ENCODE measurements at places on chromosomes 2 and 18.
A peak's percentile ranks its signal among the peaks of the same experiment; 100 is the strongest.

DNA sequence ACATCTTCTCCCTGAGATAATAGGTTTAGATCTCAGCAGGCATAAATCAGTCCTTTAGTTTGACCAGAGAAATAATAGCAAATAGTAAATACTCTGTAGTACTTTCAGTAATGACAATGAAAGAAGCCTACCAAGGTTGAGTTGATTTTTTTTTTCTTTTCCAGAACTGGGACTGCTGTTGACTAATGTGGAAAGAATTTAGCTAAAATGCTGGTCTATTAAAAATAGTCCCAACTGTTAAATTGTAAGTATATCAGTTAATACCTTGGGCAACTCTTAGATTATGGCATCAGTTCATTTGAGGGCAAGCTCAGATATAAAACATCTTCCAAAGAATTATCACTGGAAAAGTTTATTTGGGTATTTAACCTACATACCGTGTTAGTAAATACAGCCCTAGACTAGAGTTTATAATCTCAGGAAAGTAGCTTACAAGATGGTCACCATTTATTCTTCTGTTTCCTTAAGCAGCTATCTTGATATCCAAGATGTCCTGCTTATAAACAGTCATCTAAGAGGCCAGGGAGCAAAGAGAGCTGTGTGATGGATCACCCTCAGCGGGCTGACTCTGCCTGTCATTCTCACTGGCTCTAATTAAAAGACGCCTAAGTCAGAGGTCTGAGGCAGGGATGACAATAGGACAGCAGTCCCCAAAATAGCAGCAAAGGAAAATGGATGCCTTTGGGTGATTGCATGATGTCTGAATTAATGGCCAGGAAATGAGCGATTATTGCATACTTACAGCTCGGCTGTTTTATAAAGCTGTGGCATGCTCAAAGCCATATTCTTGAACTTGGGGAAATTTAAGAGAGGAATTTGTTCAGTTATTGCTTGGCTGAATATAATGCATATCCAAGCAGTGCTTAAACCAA is 121.3 kb downstream of the MTX2 start:
- DNase-seq: no peak

DNA sequence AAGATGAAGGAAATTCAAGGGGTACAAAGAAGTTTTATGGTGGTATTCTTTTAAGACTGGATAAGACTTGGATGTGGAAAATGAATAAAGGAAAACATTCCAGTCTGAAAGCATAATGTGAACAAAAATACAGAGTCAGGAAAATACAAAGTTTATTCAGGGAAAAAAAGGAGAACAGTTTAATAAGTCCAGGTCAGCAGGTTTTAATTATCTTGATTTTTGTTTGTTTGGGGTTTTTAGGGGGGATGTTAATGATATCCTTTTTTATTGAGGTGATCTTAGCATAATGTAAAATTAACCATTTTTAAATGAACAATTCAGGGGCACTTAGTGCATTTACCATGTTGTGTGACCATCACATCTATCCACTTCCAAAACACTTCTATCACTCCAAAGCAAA is 80.6 kb downstream of the NBAS start:
- no peak for DNase-seq

GRCh38 chr2:84458551-84459017 is 496 bp downstream of the SUCLG1 start:
- no peak for DNase-seq

DNA sequence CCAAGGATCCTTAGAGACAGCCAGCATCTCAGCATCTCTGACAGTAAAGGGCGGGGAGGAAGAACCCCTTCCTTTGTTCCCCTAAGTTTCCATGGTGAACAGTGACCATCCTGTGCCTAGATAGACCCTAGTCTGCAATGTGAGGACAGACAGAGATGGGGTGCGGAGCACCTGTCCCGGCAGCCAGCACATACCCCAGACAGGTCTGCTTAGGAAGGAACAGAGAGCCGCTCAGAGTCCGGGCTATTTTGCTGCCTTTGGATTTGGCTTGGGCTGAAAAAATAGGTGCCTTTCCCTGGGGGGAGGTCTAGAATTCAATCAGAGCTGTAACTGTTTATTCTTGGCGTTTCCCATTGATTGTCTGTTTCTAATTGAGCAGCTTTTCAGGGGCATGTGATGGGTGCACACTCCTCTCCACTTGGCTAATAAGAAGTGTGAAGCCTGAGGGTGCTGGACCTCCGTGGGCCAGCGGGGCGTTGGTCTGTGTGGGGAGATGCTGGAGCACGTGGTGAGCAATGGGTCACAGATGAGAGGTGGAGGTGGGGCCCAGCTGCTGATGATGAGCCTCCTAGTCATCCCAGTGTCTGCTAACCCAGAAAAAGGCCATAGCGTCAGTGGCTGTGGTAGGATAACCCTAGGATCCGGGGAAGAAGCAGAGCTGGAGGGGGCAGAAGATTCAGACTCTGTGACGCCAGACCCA is 236.8 kb downstream of the SEPTIN10 start:
- DNase-seq: no peak

DNA sequence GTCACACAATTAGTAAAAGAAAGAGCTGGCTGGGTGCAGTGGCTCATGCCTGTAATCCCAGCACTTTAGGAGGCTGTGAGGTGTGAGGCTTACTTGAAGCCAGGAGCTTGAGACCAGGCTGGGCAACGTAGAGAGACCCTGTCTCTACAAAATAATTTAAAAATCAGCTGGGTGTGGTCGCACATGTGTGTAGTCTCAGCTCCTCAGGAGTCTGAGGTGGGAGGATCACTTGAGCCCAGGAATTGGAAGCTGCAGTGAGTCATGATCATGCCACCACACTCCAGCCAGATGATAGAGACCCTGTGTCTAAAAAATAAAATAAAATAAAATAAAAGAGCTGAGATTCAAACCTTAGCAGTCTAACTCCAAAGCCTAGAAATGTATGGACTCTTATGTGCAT is 39.0 kb upstream of the NEDD4L start:
- DNase-seq: no peak

- no peak for DNase-seq
These were observed 311.2 kb downstream of the LPIN1 start for GRCh38 chr2:12057436-12058166.

- DNase-seq: no peak
These were observed 122.1 kb upstream of the HS6ST1 start for GRCh38 chr2:128440666-128441340.

- peak; percentile 0 for DNase-seq
These were observed 117.6 kb downstream of the CAMKMT start for GRCh38 chr2:44479127-44479887.

GRCh38 chr2:79585701-79586433 is 73.0 kb downstream of the CTNNA2 start:
- DNase-seq: no peak

DNA sequence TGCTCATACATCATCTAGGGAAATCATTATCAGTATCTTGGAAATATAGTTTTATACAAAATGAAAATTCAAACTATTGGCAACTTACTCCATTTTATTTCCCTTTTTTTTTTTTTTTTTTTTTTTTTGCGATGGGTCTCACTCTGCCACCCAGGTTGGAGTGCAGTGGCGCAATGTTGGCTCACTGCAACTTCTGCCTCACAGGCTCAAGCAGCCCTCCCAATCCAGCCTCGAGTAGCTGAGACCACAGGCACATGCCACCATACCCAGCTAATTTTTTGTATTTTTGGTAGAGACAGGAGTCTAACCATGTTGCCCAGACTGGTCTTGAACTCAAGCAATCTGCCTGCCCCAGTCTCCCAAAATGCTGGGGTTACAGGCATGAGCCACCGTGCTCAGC is 29.0 kb downstream of the OLA1 start:
- DNase-seq: no peak

DNA sequence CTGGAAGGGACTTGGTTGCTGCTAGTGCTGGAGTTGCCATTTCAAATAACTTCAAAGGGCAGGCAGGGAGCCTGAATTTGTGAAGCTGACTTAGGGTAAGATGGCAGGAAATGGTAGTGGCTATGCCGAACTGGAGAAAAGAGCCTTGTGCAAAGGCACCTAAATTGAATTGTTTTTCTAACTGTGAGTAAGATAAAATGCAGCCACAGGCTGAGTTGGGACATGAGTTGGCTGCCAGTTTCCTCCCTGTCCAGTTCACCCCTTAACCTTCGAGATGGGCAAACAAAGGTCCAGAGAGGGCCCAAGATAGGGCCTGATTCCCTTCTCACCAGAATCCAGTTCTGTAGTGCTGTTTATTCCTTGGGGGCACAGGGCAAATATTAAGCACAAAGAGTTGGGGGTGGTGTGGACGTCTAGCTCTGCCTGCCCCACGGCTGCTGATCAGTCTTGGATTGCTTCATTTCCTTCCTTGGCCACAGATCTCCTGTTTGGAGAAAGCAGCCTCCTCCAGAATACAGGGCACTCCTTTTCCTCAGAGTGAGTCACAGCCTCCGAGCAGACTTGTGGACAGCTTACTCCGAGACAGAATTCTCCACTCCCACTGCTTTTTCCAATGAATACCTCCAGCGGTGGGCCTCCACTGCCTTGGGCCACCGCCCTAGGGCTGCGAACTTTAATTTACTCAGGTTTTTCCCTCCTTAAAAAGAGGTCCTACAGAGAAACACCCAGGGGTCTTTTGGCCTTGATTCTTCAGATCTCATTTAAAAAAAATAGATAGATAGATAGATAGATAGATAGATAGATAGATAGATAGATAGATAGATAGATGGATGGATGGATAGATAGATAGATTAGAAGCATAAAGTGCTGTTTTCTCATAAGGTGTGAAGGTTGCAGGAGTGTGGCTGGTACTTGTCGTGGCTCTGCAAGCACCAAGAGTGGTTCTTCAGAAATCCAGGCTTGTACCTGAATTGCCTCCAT is 18.4 kb upstream of the SLC20A1 start:
- DNase-seq: no peak

DNA sequence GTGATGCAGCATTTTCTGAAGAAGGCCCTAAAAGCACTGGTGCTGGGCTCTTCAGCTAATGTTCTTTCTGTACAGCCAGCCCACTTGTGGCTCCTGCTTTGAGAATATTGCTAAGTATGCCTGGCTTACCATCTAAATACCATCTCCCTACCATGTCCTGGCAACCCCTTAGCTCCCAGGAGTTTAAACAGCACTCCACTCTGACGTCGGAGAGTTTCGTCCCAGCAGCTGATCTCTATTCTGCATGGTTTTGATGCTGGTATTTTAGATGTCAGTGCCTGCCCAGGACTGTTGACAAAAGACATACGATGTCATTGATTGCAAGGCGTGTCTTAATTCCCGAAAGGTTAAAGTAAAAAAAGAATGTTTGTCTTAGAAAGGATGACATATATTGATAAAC is 47.0 kb upstream of the AFF3 start:
- DNase-seq: no peak

- DNase-seq: no peak
These were observed 3.0 kb downstream of the NEURL3 start for GRCh38 chr2:96501886-96502810.

- DNase-seq: no peak
These were observed 362.6 kb downstream of the RIT2 start for GRCh38 chr18:42752916-42753315.

GRCh38 chr2:59301466-59302402 is 1060.6 kb upstream of the FANCL start:
- DNase-seq: no peak

GRCh38 chr18:29753379-29753778 is 1289.2 kb downstream of the DSC3 start:
- DNase-seq: no peak

GRCh38 chr18:55338978-55339650 is 248.9 kb downstream of the TCF4 start:
- DNase-seq: no peak

GRCh38 chr2:74812787-74813590 is 20.9 kb upstream of the HK2 start:
- no peak for DNase-seq

- no peak for DNase-seq
These were observed 27.1 kb upstream of the ODC1 start for GRCh38 chr2:10475221-10475722.

GRCh38 chr2:36486521-36487044 is 111.4 kb downstream of the FEZ2 start:
- DNase-seq: no peak

DNA sequence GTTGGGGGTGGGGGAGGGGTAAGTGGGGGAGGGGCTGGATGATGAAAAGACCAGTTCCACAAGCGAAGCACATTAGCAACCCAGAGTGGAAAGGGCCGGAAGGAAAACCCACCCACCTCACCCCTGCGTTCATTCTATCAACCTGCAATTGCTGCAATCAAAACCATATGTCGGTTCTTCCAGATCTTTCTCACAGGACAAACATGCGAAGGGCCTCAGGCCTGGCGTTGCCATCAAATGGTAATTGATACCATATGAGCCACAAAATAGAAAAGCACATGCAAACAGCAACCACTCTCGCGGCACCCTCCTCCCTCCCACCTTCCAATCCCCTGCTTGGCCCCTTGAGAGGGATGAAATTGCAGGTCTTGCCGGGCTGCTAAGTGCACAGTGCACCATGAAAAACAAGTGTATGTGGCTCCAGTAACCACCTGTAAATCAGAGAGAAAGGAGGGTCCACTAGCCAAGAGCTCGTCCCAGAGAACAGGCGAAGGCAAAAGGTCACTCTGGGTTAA is 287.5 kb downstream of the TCF4 start:
- no peak for DNase-seq

DNA sequence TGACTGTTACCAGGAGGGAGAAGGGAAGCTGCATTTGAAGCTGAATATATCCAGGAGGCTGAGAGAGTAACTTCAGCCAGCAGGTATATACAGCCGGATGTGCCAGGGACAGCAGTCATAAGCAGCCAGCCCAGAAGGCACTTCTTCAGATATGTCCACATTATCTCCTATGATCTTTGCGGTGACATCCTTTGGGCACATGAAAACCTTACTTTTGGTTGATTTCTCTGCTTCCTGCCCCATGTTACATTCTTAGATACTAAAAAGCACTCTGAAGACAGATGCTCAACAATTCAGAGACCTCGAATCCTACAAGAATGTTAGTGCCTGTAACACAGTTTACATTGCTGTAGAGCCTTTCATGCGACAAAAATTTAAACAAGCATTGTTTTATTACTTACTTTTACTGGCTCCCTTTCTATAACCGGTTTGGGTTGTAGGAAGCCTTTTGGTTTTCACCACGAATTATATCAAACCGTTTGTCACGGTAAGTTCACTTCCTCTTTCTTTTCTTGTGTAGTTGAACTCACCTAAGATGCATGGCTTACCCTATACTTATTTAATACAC is 50.3 kb upstream of the TLK1 start:
- peak; percentile 66 for DNase-seq

DNA sequence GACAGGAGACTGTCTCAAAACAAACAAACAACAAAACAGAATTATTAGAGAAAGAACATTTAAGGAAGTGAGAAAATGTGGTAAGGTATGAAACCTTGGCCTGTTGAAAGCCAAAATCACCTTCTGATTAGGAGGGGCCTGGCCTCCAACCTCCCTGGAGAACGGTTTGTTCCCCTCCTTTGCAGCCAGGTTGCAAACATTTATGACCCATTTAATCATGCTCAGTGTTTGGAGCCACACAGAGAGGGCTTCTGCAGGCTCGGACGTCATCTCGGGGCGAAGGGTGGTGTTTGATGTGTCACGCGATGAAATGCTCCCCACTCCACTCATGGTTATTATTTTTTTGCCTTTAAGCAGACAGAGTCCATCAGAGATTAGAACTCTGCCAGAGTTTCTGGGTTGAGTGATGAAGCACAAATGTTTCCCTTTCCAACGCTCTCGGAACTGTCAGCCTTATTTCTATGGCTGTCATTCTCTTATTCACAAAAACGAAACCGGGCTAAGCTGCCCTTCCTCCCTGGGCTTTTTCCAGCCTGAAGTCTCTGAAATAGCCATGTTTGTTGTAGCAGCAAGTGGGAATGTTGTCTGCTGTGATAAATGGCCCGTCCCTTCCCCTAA is 33.6 kb upstream of the ROCK2 start:
- no peak for DNase-seq
